NCI-H2029 treated with DMSO at 0.1 percent for 48 hours (cell line): ENCODE measurements at places on chromosomes 2 and 18.

- DNase-seq: no peak
These were observed 15.6 kb downstream of the PDE6D start for GRCh38 chr2:231765496-231765929.

DNA sequence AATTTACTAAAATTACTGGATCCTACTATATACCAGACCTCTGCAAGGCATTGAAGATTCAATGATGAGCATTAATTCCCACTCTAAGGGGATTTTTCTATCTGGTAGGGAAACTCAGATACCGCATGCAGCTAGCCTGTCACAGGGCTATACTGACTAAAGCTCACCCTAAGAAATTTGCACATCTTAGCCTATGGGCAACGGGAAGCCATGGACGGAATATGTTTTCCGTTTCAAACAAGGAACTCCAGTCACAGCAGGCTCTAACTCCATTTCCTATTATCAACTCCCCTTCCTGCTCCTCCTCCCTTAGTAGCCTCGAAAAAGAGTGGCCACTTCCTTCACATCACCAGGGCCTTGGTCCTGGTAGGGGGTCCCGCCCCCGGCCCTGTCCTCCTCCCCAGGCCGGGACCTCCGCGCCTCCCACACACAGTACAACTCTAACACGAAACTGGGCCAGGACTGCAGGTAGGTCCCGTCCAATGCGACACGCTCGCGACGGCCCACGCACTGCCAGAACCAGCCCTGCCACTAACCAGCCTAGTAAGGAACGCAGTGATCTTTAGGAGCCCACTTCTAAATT is 659 bp upstream of the COX5B start:
- DNase-seq: no peak

GRCh38 chr2:159326569-159327255 is 40.2 kb upstream of the WDSUB1 start:
- no peak for DNase-seq

DNA sequence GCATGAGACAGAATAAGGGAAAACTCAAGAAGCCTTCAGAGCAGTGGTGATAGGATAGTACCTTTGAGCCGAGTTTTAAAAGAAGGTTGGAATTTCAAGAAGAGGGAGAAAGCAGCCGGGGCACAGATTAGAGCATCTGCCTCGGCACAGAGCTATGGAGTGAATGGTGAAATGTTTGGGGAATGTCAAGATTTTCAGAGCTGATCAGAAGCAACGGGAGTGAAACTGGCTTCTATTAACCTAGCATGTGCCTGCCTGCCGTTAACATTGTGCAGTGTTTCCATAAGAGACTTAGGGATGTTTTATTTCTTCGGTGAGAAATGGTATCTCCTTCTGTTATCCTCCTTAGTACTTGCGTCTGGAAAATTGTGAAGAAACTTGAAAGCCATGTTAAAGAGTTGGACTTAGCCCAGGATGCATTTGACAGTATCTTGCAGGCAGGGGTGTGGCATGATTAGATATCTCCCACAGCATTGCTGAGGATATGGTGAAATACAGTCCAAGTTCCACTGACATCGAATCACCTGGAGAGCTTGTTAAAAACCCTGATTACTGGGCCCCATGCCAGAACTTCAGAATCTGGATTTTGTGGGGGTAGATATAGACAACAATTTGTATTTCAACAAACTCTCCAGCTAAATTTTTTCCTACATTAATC is 96.8 kb upstream of the PPP1CB start:
- DNase-seq: no peak

GRCh38 chr2:147198651-147199171 is 646.1 kb upstream of the ACVR2A start:
- no peak for DNase-seq

DNA sequence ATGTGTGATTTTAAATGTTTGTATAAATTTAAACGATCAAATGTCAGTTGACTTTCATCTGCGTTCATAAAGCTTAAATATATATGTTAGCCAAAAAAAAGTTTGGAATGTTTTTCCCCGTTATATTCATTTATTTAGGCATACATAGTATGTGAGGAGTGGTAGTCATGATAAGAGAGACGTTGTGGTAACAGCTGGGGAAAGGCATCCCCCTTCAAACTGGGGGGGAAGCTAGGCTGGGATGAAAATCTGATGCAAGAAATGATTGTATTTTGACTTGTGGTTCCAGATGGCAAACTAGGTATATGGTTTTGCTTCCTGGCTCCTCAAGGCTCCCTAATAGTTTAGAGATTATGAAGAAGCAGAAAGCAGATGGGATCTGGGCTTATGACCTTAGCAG is 30.1 kb downstream of the ITGA6 start:
- DNase-seq: no peak

DNA sequence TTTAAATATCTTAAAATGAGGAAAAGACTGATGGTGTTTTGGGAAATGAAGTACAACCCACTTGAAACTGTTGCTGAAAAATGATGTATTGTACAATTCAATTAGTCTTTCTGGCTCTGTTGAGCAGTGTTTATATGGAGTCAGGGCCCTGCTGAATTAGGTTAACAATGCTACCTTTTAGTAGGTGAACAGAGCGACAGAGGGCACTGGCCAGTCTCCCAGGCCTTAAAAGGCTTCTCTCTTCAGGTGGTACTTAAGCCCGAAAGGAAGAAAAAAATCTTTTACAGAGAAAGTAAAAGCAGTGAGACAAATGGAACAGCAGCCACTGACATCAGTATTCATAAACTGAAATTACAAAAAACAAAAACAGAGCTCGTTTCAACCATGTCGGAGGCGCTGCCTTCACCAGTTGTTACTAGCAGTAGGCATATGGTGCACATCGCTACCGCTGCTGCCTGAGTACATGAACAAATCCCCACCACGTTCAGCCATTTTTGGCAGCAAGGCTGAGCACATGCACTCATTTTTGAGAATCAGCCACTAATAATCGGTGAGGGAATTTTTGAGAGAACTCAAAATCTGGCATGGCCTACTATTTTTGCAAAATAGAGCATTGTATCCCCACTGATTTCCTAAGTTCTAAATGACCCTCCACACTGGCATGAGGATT is 91.8 kb downstream of the PLEKHM3 start:
- no peak for DNase-seq

DNA sequence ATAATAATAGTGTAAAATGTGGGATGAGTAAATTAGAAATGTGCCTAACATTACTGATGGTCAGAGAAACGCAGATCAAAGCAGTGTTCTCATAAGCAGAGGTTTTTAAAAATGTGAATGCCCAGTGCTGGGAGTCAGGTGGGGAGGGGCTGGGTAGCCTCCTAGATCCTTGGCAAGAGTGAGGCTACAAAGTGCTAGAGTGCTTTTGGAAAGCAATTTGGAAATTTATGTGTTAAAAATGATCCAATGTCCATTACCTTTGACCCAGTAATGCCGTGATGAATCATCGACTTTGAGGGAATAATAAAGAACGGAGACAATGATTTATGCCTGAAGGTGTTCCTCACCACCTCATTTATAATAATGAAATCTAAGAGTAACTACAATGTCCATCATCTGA is 44.9 kb upstream of the TWIST2 start:
- DNase-seq: no peak

DNA sequence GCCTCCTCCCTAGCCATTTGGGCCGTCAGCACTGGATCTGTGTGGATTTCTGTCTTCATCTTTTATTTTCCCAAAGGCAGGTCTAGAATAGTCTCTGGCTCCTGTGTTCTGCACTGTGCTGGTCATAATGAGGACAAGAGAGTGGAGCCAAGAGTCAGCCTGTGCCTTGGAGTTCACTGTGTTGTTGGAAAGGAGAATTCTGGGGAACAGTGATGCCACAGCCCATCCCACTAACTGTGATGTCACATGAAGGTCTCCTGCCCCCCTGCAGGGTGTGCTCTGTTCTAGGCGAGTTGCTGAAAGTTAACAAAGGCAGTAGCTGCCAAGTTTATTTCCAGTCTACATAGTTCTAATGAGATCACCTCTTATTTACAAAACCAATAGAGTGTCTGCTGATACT is 248.5 kb downstream of the TPGS2 start:
- no peak for DNase-seq

GRCh38 chr2:44010266-44010665 is 14.5 kb upstream of the LRPPRC start:
- no peak for DNase-seq

GRCh38 chr2:234436482-234436837 is 60.4 kb downstream of the ARL4C start:
- DNase-seq: no peak

- DNase-seq: no peak
These were observed 41.2 kb downstream of the CNGA3 start for GRCh38 chr2:98387478-98387877.
